M059J (cell line): ENCODE measurements at places on chromosomes 3 and 15. TPM values are rescaled to one million over a fixed set of nuclear protein-coding genes. Genes with fewer than 3 reads are reported as not detected.

- DNase-seq = peak; percentile 63
These were observed 92.0 kb upstream of the RNU6-1 start for GRCh38 chr15:67931861-67932260.

Gene LINS1
- 16.9 and 17.2 TPM in 2 replicates for total RNA-seq

DNA sequence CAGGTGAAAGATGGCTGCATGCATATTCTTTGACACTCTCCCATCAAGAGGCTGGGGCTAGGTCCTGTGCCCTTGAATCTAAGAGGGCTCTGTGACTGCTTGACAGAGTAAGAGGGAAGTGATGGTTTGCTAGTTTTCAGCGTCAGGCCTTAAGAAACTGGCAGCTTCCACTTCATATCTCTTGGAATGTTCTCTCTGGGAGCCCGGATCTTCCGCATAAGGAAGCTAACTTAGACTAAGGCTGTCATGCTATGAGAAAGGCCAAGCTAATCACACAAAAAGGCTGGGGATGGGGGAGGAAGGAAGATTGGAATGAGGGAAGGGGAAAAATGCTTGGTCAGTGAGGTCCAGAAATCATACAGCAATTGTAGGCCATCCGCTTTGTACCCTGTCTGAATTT, 50.0 kb downstream of the MB21D2 start:
- no peak for DNase-seq

Gene BCL6
- total RNA-seq = 15.4 and 19.2 TPM in 2 replicates

DNA sequence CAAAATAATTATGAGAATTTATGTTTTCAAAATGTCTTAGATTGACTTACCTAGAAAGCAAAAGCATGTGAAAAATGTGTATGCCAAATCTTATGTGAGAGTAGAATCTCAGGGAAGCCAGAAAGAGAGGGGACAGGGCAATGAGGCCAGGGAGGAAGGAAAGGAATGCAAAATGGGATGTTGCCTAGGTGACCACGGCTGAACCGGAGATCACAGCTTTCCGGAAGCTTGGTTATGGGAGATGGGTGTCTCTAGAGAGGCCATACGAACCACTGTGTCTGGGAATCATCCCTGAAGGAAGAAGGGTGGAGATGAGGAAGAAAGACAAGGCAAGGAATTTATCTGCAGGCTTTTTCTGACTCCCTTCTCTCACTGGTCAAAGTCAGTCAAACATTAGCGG, 76.0 kb downstream of the SUCLG2 start:
- DNase-seq = no peak

Gene NAA50
- 218 and 303 TPM in 2 replicates for total RNA-seq

GRCh38 chr3:173225351-173225750, 84.3 kb upstream of the SPATA16 start:
- no peak for DNase-seq

Gene CLEC3B
- total RNA-seq = 2.2 TPM in 1 of 2 replicates, not detected in the other

DNA sequence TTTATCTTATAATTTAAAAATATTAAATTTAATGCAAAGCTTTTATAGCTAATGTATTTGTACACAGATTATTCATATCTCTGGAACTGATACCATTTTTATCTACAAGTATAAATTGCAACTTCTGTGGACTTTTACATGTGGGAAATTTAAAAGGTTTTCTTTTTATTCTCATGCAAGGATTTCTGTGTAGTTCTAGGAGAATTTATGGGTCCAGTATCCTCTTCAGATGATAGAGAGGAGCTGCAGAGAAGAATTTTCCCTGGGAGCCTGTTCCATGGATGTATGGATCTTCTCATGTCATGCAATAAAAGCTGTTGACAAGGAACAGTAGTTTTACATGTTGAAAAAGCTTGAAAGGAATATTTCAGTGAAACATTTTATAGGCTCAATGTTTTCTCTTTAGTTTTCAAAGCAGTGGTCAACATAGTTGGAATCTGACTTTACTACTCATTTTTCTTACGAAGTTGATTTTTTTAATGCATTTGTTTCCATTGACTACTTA, 119.7 kb downstream of the MCTP2 start:
- DNase-seq = no peak

Gene LRRC31
- total RNA-seq = not detected in 2 replicates

- DNase-seq = no peak
These were observed 100.9 kb upstream of the CRBN start for GRCh38 chr3:3280396-3280795.

GRCh38 chr15:90839187-90840071, 29.0 kb upstream of the FURIN start:
- peak; percentile 49 for DNase-seq

DNA sequence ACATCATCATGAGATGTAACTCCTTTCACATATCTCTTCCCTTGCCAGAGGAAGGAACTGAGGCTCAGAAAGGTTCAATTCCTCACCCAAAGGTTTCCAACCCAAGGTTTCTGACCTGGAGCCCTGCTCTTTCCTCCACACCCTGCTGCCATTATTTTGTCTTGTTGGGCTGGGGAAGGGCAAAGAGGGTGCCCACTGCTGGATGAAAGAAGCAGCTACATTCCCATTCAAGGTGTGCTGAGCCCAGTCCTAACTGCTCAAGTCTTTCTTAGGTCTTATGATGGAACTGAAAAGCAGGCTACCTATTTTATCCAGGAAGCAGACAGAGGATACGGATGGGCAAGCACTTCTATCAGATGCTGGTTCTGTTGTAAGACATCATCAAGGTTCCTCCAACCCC, 258.0 kb upstream of the CTDSPL start:
- no peak for DNase-seq

- DNase-seq = no peak
These were observed 747 bp downstream of the PLD1 start for GRCh38 chr3:171809611-171809860.

Gene PARP6
- total RNA-seq = 34.6 and 38.7 TPM in 2 replicates
